Epithelial cell of proximal tubule (primary cell): ENCODE measurements at places on chromosomes 7 and 10.

- DNase-seq: no peak
Measured at GRCh38 chr7:134813663-134814396, 34.4 kb downstream of the CALD1 start.

GRCh38 chr7:133024596-133024995, 57.3 kb downstream of the CHCHD3 start:
- no peak for DNase-seq

DNA sequence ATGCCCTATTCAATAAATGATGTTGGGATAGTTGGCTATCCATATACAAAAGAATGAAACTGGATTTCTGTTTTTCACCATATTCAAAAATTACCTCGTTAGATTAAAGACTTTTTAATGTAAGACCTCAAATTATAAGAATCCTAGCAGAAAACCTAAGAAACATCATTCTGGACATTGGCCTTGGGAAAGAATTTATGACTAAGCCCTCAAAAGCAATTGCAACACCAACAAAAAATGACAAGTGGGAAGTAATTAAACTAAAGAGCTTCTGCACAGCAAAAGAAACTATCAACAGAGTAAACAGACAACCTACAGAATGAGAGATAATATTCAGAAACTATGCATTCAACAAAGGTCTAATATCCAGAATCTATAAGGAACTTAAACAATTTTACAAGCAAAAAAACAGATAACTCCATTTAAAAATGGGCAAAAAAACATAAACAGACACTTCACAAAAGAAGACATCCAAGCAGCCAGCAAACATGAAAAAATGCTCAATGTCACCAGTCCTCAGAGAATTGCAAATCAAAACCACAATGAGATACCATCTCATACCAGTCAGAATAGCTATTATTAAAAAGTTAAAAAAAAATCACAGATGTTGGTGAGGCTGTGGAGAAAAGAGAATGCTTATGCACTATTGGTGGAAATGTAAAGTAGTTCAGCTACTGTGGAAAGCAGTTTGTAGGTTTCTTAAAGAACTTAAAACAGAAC, 309.8 kb downstream of the AHR start:
- DNase-seq: no peak

- no peak for DNase-seq
Measured at GRCh38 chr7:79778786-79779770, 325.6 kb upstream of the MAGI2 start.
